Stimulated activated CD8-positive, alpha-beta memory T cell treated with anti-CD3 and anti-CD28 coated beads, Interleukin-15, amount 100 ng/mL, for 1 hour (primary cell): ENCODE measurements at places on chromosomes 2 and 18.

DNA sequence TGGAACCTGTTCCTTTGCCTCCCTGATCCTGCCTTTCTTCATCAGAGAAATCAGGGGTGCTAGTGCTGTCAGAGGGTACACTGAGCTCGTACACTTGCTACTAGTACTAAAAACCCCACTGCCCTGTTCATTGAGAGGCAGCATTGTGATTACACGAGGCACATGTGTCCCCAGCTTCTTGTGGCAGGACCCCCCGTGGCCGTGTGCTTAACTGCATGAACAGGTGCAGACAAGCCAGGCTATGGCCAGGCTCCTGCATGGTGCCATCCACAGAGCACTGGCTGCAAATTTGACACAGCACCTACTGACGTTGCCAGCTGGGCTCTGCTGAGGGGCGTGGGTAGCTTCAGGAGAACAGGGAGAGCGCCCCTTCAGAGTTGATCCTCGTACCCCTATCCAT lies 248.4 kb downstream of the GLI2 start:
- DNase-seq: no peak

- DNase-seq: no peak
Measured at GRCh38 chr18:26462355-26462754, 86.0 kb downstream of the KCTD1 start.

DNA sequence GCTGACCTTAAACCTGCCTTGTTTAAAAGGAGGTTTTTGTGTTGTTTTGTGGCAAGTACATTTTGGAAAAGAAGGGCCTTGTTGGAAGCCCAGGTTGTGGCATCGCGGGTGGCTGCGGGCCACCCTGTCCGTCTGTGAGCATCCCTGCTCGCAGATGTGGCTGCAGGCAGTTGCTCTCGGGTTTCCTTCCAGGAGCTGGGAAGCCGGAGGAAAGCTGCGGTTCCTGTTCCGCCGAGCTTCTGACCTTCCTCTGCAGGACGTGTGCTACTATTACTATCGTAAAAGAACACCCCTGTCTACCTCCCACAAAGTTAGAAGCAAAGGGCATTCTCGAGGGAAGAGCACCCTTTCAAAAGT lies 766 bp downstream of the MFF start:
- DNase-seq: no peak

DNA sequence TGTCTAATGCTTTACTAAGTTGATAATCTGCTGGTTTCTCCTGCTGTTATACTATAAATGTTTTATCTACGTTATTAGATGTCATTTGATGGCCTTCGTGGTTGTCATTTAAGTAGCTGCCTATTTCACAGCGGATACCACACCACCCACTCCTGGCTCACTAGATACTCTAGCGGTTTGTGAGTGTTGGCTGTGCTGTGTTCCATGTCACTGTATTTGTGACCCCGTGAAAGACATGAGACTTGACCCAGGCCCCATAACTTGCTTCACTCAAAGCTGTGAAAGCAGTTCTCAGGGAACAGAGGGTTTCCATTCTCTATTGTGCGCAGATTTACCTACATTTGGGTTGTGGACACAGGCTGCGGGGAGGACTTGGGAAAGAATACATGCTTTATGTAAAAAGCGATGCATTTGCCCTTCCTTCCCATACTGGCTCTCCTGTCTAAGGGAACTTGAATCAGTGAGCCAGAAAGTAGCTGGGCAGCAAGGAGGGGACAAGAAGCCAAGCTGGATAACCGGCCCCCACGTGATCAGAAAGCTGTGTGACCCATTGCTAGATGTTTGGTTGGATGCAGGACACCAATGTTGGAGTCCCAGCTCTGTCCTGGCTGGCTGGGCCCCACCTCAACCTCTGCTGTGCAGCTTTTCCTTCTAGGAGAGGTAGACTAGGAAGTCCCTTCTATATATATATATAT lies 52.2 kb downstream of the PLB1 start:
- no peak for DNase-seq

GRCh38 chr2:136310797-136311603 lies 193.1 kb upstream of the CXCR4 start:
- DNase-seq: no peak
